Ovary (tissue), 10 donors: ENCODE measurements at places on chromosomes 11 and 22.
A peak's percentile ranks its signal among the peaks of the same experiment; 100 is the strongest.

DNA sequence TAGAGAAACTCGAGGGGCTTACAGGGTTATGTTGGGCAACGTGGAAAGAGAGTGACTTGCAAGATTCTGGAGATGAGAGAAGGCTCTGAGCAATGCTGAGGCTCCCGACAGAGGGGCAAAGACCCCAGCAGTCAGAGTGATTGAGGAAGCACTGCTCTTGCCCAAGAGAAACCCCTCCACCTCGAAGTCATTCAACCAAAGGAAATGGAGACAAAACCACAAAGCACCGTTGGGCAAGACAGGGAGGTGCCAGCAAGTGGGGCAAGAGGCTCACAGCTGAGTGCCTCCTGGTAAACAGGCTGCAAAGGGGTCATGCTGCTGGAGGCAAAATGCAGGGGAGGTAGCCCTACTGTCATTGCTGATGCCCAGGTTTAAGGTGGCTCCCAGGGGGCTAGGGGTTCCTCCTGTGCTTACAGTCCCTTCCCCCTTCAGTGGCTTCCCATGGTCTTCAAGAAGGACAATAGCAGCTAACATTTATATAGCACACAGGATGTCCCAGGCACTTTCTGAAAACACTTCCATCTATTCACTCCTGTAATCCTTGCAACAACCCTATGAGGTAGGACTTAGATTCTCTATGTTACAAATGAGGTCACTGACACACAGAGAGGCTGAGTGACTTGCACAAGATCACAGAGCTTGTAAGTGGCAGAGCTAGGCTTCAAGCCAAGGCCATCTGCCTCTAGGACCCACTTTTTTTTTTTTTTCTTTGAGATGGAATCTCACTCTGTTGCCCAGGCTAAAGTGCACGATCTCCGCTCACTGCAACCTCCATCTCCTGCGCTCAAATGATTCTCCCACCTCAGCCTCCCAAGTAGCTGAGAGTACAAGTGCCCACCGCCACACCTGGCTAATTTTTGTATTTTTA is 18.1 kb upstream of the MYH9 start:
- no peak for DNase-seq

- DNase-seq, result no peak
Observed at GRCh38 chr11:57197762-57198161, 16.0 kb downstream of the LRRC55 start.

DNA sequence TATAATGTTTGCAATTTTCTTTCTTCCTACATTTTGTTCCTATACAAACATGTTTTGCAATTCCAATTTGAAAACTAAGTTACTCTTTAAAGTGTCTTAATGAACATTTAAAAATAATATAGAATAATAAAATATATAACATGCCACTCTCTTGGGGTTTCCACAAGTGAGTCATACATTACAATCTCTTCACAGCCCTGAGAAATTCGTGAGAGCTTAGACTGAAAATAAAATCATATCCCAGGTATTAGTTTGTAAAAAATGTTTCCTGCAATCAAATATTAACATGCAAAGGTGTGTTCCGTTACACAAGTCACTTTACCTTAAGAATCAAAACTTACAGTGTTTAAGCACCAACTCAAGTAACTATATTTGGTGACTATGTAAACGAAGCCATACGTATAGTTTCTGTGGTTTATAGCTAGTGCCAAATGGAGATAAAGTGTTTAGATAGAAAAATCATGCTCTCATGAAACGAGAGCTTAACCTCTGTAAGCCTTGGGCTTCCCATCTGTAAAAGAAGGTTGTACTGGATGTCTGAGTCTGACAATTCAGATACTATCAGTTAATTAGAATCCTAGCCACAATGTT is 253.6 kb upstream of the ANO3 start:
- DNase-seq, result no peak

DNA sequence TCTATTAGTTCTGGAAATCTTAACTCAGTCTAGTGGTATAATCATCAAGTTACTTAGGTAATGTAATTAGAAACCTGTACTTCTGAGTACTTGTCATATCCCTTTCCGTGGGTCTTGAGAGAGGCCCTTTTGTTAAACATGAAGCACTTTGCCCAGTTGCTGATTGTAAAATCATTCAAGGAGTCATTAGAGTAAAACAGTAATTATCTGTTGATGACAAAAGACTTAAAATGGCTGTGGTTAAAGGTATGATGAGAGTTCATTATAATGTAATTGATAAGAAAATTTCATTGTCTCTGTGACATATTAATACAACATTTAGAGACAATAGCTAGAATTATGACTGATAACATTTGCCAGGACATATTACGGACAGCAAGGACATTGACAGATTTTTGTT is 34.3 kb downstream of the PRR5L start:
- no peak for DNase-seq

DNA sequence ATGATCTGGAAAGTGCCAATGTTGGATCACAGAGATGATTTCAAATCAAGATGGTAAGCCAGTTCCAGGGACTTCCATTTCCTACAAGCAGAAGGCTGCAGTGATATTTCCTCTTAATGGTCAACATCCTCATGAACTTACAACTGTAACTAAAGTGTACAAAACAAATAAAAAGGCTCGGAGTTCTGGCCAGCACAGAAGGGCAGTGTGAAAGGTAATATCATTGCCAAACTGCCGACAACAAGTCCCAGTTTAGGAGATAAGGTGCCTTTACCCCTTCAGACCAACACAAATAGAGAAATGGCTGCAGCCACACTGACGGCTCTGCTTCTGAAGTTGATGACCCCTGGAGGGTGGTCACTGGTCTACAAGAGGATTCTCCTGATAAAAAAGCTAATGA is 91.1 kb downstream of the ETS1 start:
- DNase-seq, result no peak

DNA sequence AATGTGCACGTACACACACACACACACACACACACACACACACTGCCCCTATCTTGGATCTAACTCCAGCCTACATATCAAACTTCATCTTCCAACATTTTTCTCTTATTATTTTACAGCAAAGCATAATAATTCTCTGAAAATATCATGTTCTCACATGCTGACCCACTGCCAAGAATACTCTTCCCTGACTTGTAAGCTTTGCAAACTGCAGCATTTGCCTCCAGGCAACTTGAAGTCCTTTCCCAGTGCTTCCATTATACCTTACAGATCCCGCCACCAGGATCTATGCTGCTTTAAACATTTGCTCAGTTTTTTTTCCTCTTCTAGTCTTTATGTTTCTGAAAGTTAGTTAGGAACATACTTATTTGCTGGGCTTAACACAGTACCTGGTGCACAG is 483.3 kb upstream of the ARHGAP42 start:
- DNase-seq, result no peak

GRCh38 chr22:30433773-30434172 is 8.2 kb downstream of the MTFP1 start:
- no peak for DNase-seq

DNA sequence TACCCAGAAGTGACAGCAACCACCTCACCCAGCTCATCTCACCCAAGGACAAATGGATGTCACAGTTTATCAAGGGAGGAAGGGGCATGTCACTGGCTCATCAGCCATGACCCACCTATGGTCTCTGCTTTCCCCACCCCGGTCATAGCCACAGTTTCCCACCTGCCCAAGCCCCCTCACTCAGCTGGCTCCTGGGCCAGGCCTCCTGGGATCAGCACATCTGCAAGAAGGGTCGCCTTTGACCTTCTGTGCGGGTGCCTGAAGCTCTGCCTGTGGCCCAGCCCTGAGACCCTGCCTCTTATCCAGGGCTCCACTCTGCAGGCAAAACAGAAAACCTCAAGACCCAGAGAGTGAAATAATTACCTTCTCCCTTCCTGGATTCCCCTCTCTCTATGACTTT is 236.4 kb downstream of the BUD13 start:
- DNase-seq, result no peak

DNA sequence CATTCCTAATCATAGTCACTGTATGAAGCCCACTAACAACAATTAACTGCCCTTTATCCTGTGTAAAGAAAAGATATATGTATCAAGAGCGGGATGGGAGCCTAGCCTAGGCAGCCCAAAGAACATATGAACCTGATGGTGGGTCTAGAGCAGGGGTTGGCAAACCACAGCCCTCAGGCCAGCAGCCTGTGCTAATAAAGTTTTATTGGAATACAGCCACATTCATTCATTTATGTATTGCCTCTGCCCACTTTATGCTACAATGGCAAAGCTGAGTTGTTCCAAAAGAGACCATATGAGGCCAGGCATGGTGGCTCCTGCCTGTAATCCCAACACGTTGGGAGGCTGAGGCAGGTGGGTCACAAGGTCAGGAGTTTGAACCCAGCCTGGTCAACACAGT is 13.5 kb downstream of the PRR14L start:
- DNase-seq, result no peak

DNA sequence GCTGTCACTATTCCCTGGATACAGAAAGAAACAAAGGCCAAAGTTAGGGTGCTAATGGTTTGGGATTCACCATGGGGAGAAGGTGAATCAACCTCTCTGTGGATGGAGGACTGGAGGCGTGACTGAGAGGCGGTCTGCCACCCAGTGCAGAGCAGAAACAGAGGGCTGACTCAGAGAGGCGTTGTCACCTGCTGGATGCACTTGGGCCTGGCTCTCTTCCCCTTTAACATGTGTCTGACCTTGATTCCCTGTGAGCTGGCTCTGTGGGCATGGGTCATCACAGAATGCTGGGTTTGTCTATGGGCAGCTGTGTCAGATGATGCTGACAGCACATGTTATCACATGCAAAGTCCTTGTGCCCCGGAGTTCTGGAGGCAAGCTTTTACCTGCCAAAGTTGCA is 75.9 kb downstream of the LDLRAD3 start:
- no peak for DNase-seq

GRCh38 chr11:6925636-6926207 is 504 bp upstream of the ZNF215 start:
- DNase-seq, result no peak

GRCh38 chr11:110130642-110131238 is 37.5 kb downstream of the ZC3H12C start:
- no peak for DNase-seq

GRCh38 chr11:613369-613968 is 2.3 kb downstream of the IRF7 start:
- DNase-seq, result no peak

DNA sequence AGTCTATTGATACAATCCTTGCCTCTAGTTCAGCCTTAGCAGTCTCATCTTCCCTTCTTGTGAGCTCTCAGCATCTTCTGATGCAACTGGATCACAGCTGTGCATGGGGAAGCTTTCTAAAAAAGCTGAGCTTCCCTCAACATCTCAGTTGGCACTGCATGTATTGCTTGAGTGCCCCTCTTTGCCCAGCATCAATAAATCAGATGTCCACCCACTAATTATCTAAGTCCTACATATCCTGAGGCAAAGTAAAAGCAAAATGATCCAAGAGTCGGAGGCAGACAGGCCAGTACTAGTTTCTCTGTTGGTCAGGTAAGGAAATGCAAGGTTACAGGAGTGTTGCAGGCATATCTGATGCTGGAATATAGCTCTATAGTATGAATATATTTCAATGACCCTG is 334.5 kb upstream of the NCAM1 start:
- DNase-seq, result no peak

GRCh38 chr11:35246745-35247144 is 107.8 kb downstream of the CD44 start:
- no peak for DNase-seq

- no peak for DNase-seq
Observed at GRCh38 chr11:76740772-76741171, 42.4 kb upstream of the TSKU start.

GRCh38 chr11:94494126-94494680 is 419 bp downstream of the ANKRD49 start:
- no peak for DNase-seq

- DNase-seq, result no peak
Observed at GRCh38 chr11:8604078-8604723, 10.2 kb upstream of the STK33 start.

DNA sequence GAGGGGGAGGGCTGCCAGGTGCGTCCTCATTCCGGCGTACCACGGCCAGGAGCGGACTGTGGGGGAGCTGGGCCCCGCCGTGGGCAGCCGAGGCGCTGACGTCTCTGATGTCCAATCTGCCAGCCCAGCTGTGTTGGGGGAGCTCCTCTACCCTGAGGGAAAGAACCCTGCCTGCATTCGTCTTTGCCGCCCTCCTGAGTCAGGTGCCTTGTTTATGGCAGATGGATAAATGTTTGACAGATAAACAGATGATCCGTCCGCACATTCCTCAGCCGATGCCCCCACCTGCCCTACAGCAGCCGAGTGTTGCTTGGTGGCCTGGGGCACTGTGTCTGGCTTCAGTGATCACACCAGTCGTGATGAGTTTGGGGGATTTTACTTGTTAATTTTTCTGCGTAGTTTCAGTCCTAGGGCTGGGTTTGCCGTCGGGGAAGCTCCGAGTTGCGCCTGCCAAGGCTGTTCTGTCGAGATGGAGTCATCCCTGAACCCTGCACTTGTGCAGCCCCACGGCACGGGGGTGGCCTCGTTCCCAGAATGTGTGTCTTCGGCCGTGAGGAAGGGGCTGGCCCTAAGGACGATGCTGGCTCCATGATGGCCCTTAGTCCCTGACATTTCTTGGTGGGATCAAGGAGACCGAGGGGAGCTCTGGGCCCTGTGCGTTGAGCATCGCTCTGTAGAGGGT is 1083.9 kb downstream of the BRD1 start:
- no peak for DNase-seq

DNA sequence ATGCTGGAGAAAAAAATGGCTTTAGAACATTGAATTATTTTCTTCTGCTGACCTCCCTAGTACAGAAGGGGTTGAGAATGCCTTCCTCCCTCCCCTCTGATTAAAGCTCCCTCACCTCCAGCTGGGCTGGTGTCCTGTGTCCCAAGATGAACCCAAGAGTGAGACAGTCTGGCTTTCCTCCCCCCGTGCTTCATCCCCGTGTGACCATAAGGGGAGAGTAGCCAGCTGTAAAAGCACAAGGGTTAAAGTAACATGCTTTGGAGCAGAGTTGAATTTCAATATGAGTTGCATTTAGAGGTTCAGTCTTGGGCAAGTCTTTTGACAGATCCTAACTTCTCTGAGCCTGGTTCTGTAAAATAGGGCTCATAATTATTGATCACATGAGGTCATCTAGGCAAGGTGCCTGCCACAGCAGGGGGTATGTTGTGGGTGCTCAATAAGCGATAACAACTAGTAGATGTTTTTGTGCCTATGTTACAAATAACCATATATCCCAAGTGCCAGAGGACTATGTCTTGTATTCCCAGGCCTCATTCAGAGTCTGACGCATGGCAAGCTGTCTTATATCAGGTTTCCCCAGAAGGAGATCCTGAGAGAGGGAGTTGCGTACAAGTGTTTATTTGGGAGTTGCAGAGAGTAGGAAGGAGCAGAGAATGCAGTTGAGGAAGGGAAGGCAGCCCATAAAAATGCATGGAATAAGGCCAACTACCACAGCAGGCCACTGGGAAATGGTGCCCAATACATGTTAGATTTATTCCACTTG is 4.1 kb downstream of the PRG2 start:
- no peak for DNase-seq

GRCh38 chr22:45553351-45554039 is 50.8 kb downstream of the FBLN1 start:
- DNase-seq, result peak; percentile 94
